ENCODE measurements at places on chromosomes 6 and 20.

- no peak for DNase-seq
Measured at GRCh38 chr6:143839196-143839595, 3.9 kb upstream of the LTV1 start.

GRCh38 chr20:1121429-1121828, 3.0 kb downstream of the PSMF1 start:
- no peak for DNase-seq

GRCh38 chr6:134457941-134458340, 140.0 kb upstream of the SGK1 start:
- no peak for DNase-seq

- no peak for DNase-seq
Measured at GRCh38 chr6:87366072-87366827, 21.6 kb downstream of the C6orf163 start.

DNA sequence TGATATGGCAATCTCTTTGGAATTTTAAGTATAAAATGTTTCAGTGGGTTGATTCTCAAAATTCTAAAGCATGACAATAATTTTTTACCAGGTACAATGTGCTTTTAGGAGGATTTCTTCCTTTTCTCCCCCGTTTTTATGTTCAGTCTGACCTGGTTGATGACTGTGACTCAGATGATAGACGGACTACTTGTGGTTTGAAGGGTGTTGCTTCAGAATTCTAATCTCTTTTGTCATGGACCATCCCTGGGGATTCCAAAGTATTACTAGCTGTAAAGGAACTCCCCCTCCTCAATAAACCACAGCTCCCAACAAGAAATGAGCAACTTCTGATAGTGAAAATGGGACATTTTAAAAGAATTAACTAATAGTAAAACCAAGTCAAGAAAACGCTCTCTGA, 34.9 kb upstream of the TNFAIP3 start:
- DNase-seq = no peak

- peak; percentile 66 for DNase-seq
Measured at GRCh38 chr6:2738373-2738979, 12.2 kb downstream of the MYLK4 start.

- DNase-seq = no peak
Measured at GRCh38 chr6:155881826-155882526, 426.3 kb upstream of the NOX3 start.

DNA sequence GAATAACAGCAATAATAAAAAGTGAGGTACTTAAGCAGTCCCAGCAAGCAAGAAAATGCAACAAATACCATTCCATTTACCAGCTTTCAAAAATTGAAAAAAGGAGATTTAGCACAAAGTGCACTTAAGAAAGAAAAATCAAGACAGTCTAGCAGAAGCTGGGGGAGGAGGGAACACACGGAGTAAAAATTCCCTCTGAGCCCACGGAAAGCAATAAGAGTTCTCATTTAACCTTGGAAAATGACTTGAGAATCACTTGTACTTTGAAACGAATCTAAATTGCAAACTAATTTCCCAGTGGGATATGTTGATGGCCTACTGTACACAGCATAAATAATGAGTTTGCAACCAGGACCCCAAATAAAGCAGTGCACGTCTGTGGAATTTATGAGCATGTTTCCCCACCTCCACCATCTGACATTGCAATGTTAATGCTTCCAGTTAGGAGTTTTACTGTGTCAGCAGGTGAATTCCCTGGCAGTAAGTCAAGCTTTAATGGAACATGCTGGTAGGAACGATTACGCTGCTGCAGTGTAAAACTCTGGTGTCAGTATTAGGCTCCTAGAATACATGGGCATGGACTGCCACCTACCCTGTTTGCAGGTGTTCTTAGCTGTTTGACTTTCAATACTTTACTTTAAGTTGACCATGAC, 386.8 kb downstream of the HDGFL1 start:
- no peak for DNase-seq
